Hematopoietic multipotent progenitor cell treated with erythropoietin and hydrocortisone succinate and interleukin-3 and kit ligand, for 8 days (in vitro differentiated cells): ENCODE measurements at places on chromosomes 4 and X.

DNA sequence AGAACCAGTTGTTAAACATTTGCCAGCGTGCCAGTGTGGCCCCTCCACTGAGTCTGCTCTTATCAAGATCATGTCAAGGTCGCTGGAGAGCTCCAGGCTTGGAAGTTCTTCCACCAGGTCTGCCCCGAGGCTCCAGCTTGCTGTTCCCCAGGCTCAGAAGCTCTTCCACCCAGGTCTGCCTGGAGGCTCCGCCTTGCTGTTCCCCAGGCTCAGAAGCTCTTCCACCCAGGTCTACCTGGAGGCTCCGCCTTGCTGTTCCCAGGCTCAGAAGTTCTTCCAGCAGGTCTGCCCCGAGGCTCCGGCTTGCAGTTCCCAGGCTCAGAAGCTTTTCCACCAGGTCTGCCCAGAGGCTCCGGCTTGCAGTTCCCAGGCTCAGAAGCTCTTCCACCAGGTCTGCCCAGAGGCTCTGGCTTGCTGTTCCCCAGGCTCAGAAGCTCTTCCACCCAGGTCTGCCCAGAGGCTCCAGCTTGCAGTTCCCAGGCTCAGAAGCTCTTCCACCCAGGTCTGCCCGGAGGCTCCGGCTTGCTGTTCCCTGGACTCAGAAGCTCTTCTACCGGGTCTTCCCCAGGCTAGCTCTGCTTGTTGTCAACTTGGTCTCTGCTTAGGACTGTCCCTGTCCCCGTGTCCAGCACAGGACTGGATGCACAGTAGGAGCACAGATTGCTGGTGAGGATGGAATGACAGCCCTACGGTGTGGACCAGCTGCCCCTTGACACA lies 54.4 kb downstream of the HMX1 start:
- no peak for DNase-seq

- no peak for DNase-seq
Measured at GRCh38 chr4:159206427-159206871, 103.6 kb downstream of the RAPGEF2 start.

GRCh38 chrX:151393514-151393913 lies 3.5 kb upstream of the VMA21 start:
- DNase-seq, result peak; percentile 27

- DNase-seq, result no peak
Measured at GRCh38 chr4:156795727-156796126, 175.9 kb downstream of the PDGFC start.

- DNase-seq, result no peak
Measured at GRCh38 chrX:49756692-49757091, 60.9 kb upstream of the PAGE1 start.

DNA sequence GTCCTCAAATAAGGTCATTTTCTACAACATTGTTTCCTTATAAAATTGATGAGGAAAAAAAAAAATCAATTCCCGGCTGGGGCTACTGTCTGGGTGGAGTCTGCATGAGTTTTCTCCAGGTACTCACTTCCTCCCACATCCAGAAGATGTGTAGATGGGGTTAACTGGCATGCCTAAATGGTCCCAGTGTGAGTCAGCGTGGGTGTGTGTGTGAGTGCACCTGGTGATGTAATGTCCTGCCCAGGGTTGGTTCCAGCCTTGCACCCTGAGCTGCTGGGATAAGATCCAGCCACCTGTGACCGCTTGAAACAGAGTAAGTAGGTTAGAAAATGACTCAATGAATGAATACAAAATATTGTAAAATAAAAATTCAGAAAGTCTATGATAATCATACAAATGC lies 11.1 kb downstream of the USP26 start:
- DNase-seq, result no peak

GRCh38 chrX:139905051-139905450 lies 27.8 kb downstream of the ATP11C start:
- no peak for DNase-seq
